SHP77 (cell line): ENCODE measurements at places on chromosomes 2 and 18.

DNA sequence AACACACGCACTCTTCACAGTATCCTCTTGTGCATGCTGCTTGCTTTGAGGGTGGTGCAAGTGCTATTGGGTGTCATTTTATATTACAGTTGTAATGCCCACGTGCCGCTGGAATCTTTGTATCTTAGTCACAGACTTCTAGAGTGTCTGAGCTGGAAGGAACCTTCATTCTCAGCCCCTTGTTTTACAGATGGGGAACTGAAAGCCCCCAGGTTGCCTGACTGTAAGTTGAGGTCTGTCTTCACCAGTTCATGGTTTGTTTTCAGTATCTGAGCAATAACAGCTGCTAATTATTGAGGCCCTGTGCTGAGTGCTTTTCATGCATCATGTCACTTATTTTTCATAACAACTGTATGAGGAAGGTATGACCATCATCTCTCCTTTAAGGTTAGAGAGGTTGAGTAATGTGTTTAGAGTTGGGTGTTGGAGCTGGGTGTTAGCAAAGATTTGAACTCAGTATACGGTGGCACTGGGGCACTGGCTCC, 77.0 kb downstream of the PRKCE start:
- no peak for DNase-seq

DNA sequence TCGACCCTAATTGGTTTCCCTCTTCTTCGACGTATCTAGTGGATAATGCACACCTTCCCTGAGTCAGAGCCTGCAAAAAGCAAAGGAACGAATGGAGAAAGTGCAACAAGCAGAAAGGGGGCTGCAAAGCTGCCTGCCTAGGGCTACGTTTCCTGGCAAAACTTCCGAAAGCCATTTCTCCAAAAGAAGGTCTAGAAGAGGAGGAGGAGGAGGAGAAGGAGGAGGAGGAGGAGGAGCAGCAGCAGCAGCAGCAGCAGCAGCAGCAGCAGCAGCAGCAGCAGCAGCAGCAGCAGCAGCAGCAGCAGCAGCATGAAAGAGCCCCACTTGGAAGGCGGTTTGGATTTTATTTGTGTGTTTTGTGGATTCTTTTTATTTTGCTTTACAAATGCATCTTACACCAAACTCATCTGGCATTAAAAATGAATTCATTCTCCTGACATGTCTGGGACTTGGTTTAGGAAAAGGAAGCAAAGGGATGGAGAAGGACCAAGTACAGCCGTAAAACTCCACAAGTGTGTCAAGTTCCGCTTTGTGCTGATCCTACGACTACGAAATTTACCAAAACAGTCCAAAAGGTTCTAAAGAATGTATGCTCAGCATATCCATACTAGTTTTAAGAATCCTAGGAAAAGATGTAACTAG, 2.0 kb downstream of the TCF4 start:
- DNase-seq = no peak

- DNase-seq = peak; percentile 18
These were observed 298.9 kb downstream of the DSEL start for GRCh38 chr18:67217551-67218166.

- DNase-seq = peak; percentile 65
These were observed 117.9 kb upstream of the PPP1CB start for GRCh38 chr2:28633746-28634145.

DNA sequence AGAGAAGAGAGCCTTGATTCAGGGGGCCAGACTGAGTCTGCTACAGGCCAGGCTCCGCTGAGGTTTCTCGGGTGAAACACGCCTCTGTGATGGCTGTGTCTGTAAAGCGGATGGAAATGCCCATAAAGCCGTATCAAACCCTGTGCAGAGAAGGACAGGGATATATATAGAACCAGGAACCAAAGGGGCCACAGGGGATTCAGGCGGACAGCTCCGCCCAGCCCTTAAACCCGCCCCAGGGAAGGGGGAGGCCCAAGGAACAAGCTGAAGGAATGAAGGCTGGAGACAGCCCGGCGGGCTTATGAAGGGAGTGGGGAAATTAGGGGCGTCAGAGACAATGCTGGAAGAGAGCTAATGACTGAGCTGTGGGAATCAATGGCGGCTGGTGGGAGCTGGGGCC, 42.1 kb downstream of the NHEJ1 start:
- DNase-seq = no peak

GRCh38 chr18:29681578-29681977, 1361.0 kb downstream of the DSC3 start:
- DNase-seq = no peak

- no peak for DNase-seq
These were observed 61.3 kb downstream of the TSN start for GRCh38 chr2:121816797-121817196.

GRCh38 chr2:67208887-67209500, 188.1 kb upstream of the ETAA1 start:
- DNase-seq = no peak

GRCh38 chr2:121650315-121650930, 1.2 kb upstream of the CLASP1 start:
- DNase-seq = peak; percentile 35
